ENCODE measurements at places on chromosomes 1 and 21.

DNA sequence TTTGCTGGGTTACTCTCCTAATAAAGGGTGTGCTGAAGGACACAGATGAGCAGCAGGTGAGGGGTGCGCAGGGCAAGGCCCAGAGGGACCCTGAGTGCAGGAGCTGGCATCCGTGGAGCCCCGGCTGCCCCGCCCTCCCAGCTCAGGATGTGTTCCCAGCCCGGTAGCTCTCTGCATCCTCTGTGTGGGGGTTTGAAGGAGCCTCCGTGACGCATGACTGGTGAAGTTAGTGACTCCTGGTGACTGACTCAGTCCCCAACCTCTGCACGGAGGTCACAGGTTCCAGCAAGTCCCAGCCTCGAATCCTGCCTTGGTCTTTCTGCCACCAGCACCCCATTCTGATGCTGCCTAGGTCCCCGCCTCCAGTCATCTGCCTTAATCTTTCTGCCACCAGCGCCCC, 21.6 kb upstream of the TSPEAR start:
- no peak for DNase-seq

GRCh38 chr1:44318097-44319088, 36.7 kb downstream of the ERI3 start:
- DNase-seq: no peak

DNA sequence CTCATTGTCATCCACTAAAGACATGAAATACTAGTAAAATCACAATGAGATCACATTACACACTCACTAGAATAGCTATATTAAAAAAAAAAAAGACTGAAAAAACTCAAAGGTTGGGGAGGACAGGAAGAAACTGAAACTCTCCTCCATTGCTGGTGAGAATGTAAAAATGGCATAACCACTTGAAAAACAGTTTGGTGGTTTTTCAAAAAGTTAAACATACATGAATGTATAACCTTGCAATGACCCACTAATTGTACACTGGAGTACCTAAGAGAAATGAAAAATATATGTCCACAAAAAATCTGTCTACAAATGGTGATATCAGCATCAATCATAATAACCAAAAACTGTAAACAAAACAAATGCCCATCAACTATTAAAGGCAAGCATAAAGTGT, 44.0 kb downstream of the NRIP1 start:
- no peak for DNase-seq

- no peak for DNase-seq
These were observed 446.0 kb upstream of the ZRANB2 start for GRCh38 chr1:71526824-71527223.

GRCh38 chr1:91792489-91793071, 93.4 kb downstream of the TGFBR3 start:
- no peak for DNase-seq

- no peak for DNase-seq
These were observed 99.7 kb downstream of the LAMC2 start for GRCh38 chr1:183285746-183286145.

DNA sequence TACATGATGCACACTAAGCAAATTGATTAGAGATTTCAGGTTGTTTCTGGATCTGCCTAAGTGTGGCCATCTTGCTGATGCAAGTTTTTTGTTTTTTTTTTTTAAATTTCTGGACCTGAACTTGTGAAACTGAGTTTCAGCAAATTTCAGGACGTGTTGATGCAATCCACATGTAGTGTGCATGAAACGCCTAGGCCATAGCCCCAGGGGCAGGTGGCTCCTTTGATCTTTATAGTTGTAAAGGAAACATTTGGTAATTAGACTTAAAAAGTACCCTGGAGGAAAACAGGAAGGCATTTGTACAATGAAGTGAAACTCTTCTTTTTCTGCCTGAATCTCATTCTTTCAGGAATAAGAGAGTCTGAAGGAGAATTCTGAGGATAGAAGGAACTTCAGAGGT, 162.2 kb upstream of the LHX8 start:
- no peak for DNase-seq

DNA sequence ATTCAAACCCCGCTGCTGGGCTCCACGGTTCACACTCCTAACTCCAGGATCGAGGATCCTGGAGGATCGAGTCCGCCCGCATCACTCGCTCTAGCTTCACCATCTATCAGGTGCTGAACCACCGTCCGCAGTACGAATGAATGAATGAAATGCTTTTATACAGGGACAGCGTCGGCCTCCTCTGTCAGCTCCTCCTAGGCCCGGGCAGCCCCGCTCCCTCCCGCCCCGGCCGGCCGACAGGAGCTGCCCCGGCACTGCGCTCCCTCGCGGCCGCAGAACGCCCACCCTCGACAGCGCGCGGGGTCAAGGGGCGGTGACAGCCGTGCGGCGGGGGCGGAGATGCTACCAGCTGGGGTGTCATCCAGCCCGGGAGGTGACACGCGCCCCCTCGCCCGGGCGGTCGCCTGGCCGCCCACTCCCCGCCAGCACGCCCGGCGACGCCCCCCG, 520 bp downstream of the ZBTB17 start:
- peak; percentile 70 for DNase-seq

GRCh38 chr1:225811622-225812487, 1.9 kb downstream of the EPHX1 start:
- no peak for DNase-seq

- DNase-seq: no peak
These were observed 108.8 kb downstream of the DISC1 start for GRCh38 chr1:231735411-231735810.

DNA sequence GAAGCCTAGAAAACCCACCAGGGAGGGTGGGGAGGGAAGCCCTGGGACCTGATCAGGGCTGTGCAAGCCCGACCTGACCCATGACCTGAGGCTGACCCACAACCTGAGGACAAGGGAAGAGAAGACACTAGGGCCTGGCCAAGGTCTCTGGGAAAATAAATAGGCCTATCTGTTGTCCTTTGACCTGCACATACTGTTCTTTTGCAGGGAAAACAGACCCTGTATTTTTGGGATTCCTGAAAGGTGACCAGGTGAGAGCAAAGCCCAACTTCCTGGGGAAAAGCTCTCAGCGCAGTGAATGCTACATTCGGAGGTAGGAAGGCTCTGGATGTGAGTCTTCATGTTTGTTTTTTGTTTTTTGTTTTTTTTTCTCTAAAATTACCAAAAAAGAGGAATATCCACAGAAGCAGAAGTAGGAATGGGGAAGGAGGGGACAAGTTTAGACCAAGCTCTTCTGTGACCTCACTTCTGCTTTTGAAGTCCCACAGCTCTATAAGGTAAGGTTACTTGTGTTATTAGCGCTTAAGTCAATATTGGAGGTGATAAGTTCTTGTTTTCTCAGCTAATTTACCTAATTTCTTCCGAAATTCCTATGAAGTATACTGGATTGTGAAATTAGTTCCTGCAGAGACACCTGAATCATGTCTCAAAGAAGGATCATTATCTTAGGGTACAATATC, 26.2 kb upstream of the LYST start:
- no peak for DNase-seq

GRCh38 chr1:221693087-221693486, 48.8 kb downstream of the DUSP10 start:
- no peak for DNase-seq

DNA sequence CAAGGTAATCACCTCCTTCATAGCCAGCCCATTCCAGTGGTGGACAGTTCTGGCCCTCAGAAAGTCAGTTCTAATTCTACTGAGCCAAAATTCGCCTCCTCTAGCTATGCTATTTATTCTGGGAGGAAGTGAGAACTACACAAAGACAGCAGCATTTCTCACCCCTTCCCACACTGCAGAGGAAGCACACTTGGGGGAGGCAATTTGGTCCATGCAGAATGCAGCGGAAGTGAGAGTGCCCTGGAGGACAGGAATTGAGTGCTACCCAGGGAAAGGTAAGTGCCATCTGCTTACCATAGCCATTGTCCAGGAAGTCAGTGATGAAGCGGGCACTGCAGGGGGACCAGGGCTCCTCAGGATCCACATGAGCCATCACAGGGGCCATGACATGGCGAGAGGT, 3.7 kb downstream of the ADAMTS4 start:
- DNase-seq: no peak

- DNase-seq: no peak
These were observed 407.0 kb downstream of the TGFB2 start for GRCh38 chr1:218752126-218752525.

- no peak for DNase-seq
These were observed 28.8 kb upstream of the SELE start for GRCh38 chr1:169762699-169763098.

DNA sequence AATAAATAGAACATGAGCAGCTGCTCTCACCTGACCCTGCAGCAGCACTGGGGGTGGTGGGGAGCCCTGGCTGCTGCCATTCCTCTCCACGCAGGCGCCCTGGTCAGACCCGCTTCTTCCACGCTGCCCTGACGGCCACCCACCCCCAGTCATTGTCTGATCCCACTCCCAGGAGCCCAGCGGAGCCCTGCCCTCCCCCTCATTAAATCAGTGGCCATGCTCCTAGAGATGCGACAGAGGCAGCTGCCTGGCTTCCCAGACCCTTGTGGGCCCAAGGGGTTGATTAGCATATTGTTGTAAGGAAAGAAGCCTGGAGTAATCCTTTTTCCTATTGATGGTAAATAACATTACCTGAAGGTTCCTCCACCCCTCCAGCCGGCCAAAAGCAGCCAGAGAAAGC, 301.5 kb downstream of the RRAGC start:
- DNase-seq: no peak

DNA sequence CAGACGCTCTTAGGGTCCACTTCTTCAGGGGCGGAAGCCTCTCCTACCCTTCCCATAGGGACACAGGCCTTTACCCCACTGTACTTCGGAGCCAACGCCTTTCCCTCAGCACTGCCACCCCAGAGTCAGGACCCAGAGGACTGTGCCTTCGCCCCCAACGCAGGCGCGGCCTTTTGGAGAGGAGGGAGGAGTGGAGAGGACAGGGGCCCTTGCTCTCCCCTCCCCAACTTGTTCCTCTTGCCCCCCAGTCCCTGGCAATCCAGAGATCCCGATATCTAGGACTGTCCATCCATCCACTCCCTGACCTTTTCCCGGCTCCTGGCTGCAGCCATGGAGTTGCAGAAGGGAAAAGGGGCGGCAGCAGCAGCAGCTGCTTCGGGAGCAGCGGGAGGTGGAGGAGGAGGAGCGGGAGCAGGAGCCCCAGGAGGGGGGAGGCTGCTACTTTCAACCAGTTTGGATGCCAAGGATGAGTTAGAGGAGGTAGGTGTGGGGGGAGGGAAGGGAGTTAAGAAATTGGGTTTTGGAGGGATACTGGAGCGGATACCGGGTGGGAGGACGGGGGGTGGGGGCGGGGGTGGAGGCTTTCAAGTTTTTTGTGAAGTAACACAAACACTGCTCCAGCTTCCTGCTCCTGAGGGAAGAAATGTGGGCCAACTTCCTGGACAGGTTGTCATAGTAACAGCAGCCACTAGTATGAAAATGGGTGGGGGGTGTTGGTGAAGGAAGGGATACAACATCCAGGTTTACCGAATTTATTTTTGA, 636 bp downstream of the INTS3 start:
- peak; percentile 19 for DNase-seq

DNA sequence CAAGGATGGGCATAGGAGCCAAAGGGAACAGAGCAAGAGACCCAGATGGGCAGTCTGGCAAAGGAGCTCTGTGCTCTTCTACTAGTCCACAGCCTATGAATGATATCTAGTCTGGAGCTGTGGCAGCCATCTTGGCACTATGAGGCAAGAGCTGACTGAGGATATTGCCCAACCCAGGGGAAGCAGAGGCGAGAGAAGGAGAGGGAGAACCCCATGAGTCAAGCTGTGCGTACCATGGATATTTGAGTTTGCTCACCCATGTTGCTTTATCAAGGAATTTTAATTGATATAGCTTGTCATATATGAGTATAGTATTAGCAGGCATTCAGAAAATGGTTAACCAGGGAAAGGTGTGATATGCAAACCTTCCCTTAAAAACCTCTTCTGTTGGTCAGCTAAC, 420.9 kb downstream of the PRDM2 start:
- no peak for DNase-seq

GRCh38 chr1:78622548-78622947, 2.3 kb downstream of the IFI44L start:
- DNase-seq: no peak

- DNase-seq: no peak
These were observed 190.0 kb downstream of the PRDM16 start for GRCh38 chr1:3259020-3259419.

DNA sequence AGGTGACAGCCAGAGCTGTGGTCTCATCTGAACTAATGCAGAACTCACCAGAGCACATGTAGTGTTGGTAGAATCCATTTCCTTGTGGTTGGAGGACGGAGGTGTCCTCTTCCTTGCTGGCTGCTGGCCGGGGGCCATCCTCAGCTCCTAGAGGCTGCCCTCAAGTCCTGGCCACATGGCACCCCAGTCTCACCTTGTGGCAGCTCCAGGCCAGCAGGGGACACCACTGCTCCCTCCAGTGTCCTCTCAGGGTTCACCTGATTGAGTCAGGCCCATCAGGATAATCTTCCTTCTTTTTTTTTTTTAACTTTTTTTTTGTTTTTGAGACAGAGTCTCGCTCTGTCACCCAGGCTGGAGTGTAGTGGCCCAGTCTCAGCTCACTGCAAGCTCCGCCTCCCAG, 2.9 kb downstream of the KCNE1 start:
- no peak for DNase-seq

GRCh38 chr1:51410568-51411460, 80.5 kb upstream of the TTC39A start:
- no peak for DNase-seq

GRCh38 chr1:22074803-22075202, 22.3 kb downstream of the CDC42 start:
- DNase-seq: no peak

GRCh38 chr1:242735323-242735722, 210.8 kb upstream of the PLD5 start:
- no peak for DNase-seq

- DNase-seq: no peak
These were observed 10.3 kb downstream of the SHISA4 start for GRCh38 chr1:201898992-201899391.

DNA sequence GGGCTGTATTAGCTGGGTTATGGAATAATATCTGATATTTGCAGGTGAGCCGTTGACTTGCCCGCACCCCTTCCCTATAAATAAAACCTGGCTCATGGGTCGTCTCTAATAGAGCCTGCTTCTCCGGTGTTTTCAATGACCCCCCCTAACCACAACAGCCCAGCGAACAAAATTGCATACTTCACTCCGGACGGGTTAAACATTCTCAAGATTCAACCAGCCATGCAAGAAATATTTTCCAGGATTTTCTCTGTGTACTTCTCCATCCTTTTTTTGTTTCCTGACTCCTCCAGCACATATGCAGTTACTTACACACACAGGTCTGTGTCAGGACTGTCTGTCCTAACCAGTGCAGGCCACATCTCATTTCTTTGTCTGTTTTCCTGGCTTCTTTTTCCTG, 267.7 kb downstream of the ZNF648 start:
- DNase-seq: no peak

DNA sequence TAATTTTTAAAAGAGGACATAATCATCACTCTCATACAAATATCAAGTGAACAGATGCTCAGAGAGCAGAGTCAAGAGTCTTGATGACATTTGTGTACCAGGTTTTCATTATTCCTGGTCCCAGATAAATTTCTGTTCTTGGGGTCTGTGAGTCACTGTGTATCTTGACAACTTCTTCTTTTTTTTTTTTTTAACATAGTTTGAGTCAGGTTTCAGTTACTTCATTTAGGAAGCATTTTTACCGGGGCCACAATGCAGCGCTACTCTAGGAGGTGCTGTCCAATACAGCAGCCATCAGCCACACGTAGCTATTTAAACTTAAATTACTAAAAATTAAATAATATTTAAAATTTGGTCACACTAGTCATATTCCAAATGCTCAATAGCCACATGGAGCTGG, 188.1 kb upstream of the SAMSN1 start:
- DNase-seq: no peak
